ENCODE measurements at places on chromosomes 5 and 9. TPM values are rescaled to one million over a fixed set of nuclear protein-coding genes. Genes with fewer than 3 reads are reported as not detected.

SLC25A2 gene
- total RNA-seq, result 0.36 TPM

RGMB gene
- total RNA-seq, result 137 TPM

SLC46A2 gene
- 0.73 TPM for total RNA-seq

DBH gene
- total RNA-seq, result 0.91 TPM

SPTAN1 gene
- total RNA-seq, result 758 TPM

DMRTA1 gene
- 0.91 TPM for total RNA-seq

POLK gene
- 51.1 TPM for total RNA-seq

PCDHGA5 gene
- 14.3 TPM for total RNA-seq

SET gene
- 254 TPM for total RNA-seq

MSANTD3 gene
- 30.7 TPM for total RNA-seq

PTGDS gene
- 67.5 TPM for total RNA-seq

KCNV2 gene
- total RNA-seq, result not detected

ZFP37 gene
- total RNA-seq, result 17.3 TPM

CDC25C gene
- 5.1 TPM for total RNA-seq

REEP2 gene
- 40.3 TPM for total RNA-seq

MSX2 gene
- 6.6 TPM for total RNA-seq

PTGER4 gene
- 1.3 TPM for total RNA-seq

NRG2 gene
- 5.1 TPM for total RNA-seq

FGF1 gene
- 6.8 TPM for total RNA-seq

DMAC1 gene
- total RNA-seq, result 15.8 TPM

C5orf52 gene
- not detected for total RNA-seq

FOXD4L6 gene
- total RNA-seq, result 0.36 TPM

EQTN gene
- 0.73 TPM for total RNA-seq

DPH7 gene
- total RNA-seq, result 34.2 TPM

ENTPD2 gene
- total RNA-seq, result 0.45 TPM

SLC6A7 gene
- 5.9 TPM for total RNA-seq

Measured in cerebellum (tissue), 4 donors.